ENCODE measurements at places on chromosomes 1 and 21.

GRCh38 chr1:82598812-82599211 is 798.1 kb downstream of the ADGRL2 start:
- DNase-seq: no peak

DNA sequence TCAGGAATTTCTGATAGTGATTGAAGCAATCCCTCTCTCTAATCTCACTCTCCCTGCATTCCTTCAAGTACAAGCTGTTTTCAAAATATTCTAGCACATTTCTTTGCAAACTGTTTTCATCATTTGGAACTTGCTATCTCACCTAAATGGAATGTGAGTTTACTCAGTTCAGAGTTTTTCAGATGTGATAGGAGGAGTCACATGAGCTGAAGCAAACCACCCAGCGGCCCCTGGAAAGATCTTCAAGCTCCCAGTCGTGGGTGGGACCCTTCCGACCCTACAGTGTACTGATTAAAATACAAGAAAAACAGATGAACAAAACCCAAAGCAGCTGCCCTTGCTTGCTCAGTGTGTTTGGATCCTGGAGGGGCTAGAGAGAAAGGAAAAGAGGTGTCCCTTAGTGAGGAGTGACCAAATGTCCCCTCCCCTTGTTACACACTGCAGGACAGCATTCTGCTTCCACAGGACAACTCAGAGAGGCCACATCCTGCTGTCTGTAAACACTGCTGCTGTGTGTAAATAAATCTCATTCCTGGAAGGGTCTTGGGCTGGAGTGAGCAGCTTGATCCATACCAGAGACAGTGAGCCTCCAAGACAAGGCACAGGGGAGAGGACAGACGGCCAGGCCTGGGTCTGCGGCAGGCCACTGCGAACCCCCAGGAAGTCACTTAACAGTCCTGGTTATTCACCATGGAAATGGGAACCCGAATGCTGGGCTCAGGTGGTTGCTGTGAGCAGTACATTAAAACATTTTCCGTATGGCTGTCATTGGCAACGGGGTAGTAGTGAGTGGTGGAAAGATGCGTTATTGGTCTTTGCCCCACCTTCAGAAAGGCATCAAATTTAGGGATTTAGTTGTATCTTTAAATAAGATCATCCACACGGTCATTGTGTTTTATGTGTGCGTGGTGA is 229.2 kb downstream of the RHOU start:
- no peak for DNase-seq

DNA sequence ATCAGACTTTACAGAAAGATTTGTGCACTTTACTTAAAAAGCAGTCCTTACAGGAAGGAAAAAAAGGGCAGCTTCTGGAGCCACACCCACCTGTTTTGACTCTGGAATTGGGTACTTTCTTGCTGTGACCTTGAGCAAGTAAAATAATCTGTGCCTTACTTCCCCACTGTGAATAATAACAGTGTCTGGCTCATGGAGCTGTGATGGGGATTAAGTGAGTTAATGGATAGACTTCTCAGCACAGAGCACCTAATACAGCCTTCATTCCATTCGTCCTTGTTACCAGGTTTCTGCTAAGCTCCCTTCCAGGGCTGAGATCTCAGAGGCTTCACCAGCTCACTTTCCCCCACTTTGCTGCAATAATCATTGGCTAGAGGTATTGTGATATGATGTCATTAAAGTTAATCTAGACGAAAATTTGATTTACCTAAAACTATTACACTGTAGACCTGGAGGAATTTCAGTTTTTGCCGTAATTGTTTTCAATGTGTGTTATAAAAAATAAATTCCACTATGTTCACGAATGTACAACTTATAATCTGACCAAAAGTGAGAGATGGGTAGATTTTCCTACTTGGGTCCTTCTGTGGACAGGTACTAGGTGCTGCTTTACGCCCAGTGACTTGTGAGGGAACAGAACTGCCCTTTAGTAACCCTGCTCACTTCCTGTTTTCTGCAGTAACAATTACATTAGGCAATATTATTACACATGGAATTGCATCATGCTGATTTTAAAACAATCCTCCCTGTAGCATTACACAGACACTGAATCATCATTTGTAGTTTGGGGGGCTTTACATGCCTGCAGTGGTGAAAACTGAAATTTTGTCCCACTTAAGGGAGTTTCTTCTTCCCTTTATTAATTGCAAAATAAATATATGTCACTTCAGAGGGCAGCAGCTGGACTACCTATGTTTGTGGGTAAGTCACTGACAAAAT is 19.7 kb upstream of the ABCG1 start:
- DNase-seq: no peak

GRCh38 chr1:184532199-184532598 is 145.4 kb downstream of the C1orf21 start:
- no peak for DNase-seq

- DNase-seq: no peak
These were observed 96.5 kb upstream of the CD34 start for GRCh38 chr1:208007319-208007937.

GRCh38 chr1:66982561-66983260 is 57.9 kb downstream of the MIER1 start:
- DNase-seq: no peak

GRCh38 chr1:151131701-151132334 is 14.6 kb downstream of the SEMA6C start:
- no peak for DNase-seq

DNA sequence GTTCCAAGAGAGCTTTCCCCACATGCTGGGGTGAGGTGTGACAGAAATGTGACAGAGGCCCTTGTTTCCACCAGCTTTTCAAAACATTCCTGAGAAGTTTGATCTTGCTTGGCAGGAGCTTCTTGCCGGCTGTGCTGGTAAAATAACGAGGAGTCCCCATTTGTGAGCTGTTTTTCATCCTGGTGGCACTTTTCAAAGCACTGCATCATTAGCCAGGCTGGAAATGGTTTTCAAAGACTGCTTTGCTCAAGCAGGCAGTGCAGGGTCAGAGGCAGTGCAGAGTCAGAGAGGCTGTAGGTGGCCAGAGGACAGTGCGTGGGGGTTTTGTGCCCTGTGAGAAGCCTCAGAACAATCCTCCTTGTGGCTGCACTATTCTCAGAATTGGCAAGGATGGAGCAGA is 75.8 kb upstream of the KCNA3 start:
- DNase-seq: no peak

DNA sequence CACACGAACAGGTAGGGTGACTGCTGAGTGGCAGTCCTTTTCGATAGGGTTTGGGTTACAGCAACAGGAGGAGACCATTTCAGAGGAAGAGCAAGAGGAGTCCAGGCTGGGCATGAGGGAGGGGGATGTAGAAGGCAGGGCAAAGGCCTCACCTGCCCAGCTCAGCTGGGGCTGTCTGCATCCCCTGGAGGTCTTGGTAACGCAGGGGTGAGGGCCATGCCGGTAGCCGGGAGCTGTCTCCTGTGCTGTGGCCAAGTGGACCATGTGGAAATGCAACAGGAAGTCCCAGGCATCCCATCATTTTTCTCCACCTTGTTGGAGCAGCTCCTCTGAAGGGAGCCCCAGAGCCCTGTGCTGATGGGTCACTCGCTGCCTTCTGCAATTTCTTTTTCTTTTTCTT is 105.4 kb upstream of the C1orf174 start:
- no peak for DNase-seq

GRCh38 chr1:9065213-9065751 is 4.2 kb downstream of the SLC2A5 start:
- no peak for DNase-seq

DNA sequence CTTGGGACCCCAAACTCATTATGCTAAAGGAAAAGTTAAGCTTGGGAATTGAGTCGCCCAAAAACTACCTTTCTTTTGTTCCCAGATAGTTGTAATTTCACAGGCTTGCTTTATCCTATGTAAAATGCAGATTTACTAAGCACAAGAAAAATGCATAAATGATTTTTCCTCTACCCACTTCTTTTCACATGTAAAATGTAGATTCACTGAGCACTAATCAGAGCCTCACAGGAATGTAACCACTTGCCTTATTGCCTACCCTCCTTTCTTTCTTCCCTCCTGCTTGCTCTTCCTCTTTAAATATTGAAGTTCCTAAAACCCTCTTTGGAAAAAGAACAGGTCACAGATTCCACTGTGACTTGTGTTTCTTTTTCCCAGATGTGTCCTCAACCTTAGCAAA is 18.3 kb downstream of the CAPN8 start:
- no peak for DNase-seq

DNA sequence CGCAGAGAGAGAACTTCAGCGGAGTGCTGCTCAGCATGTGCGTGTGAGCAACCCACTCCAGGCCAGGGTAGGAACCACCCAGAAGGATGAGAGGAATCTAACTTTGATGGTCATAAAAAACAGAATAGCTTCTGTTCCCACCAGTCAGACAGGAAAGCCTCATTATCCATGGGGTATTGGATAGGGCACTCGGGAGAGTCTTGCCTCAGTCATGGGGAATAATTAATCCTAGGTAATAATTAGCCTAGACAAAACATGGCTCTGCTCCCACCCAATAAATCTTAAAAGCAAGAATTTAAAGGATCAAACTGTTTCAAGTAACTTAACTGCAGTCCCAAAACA is 35.3 kb downstream of the LDLRAD1 start:
- no peak for DNase-seq

DNA sequence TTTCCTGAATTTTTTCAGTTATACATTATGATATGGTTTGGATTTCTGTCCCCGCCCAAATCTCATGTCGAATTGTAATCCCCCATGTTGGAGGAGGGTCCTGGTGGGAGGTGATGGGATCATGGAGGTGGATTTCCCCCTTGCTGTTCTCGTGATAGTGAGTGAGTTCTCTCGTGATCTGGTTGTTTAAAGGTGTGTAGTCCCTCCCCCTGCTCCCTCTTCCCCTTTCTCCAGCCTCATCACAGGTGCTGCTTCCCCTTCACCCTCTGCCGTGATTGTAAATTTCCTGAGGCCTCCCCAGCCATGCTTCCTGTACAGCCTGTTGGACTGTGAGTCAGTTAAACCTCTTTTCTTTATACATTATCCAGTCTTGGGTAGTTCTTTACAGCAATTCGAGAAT is 93.2 kb upstream of the HNRNPU start:
- DNase-seq: no peak

GRCh38 chr1:209400351-209401220 is 182.9 kb upstream of the CAMK1G start:
- DNase-seq: no peak
